ENCODE measurements at places on chromosomes 7 and 10.

DNA sequence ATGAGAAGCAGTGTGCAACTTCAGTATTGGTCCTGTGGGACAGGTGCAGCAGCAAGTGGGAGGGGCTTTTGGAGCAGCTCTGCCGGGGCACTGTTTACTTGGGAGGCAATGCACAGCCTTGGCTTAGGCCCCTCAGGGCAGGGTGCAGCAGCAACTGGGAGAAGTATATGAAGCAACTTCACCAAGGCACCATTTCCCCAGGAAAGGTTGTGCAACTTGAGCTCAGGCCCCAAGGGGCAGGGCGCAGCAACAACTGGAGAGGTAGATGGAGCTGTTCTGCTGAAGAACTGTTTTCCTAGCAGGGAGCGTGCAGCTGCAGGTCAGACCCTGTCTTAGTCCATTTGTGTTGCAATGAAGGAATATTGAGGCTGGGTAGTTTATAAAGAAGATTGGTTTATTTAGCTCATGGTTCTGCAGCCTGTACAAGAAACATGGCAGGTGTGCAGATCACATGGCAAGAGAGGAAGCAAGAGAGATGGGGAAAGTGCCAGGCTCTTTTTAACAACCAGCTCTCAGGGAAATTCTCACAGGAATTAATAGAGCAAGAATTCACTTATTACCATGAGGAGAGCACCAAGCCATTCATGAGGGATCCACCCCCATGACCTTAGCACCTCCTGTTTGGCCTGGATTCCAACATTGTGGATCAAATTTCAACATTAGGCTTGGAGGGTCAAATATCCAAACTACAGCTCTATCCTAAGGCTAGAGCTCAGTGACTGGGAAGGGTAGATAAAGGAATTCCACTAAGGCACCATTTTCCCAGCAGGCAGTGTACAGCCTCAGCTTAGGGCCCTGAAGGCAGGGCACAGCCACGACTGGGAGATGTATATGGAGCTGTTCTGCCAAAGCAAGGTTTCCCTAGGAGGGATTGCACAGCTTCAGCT lies 10.9 kb downstream of the GPR141 start:
- no peak for DNase-seq

- DNase-seq, result peak; percentile 15
Measured at GRCh38 chr7:29207162-29207801, 12.7 kb downstream of the CHN2 start.

DNA sequence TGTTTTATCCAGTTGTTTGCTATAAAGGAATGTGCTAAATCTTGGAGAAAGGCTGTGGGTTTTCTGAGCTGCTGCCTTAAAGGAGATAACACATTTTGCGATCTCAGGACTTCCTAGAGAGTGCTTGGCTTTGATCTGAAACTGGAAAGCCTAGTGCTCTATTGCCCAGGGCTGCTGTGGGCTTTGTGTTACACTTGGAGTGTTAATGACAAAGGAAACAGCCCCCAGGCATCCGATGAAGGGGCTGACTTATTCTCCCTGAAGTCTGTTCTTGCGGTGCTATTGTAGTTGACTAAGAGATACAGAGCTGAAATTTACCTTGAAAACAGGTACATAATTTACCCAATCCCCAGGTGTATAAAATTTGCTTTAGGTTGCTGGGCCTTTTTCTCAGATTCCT lies 74.5 kb downstream of the SND1 start:
- DNase-seq, result no peak

DNA sequence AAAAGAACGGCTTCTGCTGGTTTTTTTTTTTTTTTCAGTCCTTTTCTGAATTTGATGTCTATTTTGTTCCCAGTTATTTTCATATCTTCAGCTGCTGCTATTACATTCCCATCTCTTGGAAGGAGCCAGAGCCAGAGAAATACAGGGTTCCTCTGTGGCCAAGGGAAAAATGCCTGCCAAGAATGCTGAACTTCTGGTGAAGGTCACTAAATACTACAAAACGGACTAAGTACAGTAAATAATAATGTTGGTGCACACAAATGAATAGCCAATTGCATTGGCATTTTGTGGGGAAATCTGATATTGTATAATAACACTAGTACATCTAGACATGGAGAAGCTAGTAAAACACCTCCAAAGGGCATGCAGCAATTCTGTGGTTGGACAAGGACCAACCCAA lies 56.3 kb upstream of the ZEB1 start:
- DNase-seq, result peak; percentile 86

DNA sequence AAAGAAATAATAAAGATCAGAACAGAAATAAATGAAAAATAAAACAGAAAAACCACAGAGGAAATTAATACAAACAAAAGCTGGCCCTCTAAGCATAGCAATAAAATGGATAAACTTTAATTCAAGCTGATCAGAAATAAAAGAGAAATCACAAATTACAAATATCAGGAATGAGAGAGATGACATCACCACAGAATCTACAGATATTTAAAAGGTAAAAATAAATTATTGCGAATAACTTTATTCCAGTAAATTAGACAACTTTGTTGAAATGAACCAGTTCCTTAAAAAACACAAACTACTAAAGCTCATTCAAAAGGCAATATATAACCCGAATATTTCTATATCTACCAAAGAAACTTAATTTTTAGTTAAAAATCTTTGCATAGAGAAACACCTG lies 131.7 kb downstream of the PPP1R3A start:
- no peak for DNase-seq

GRCh38 chr10:30433306-30433729 lies 666 bp upstream of the MAP3K8 start:
- DNase-seq, result peak; percentile 68

GRCh38 chr10:112966194-112966855 lies 16.3 kb downstream of the TCF7L2 start:
- no peak for DNase-seq

DNA sequence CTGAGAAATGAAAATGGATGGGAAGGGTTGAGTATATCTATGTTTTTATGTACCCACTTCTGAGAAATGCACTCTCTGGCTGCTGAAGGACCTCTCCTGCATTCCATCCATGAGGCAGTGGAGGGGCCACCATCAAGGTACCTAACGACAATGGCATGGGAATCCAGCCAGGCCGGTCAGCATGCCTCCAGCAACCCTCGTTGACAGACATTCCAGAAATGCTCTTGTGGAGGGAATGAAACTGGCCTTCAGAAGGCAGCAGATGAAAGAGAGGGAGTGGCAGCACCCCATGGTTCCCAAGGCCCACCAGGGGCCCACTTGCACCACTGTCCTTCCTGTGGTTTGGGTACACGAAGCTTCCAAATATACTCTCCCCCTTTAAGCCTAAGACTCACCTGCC lies 269.0 kb downstream of the ARHGAP12 start:
- DNase-seq, result no peak

- DNase-seq, result no peak
Measured at GRCh38 chr7:32250003-32250402, 179.8 kb upstream of the PDE1C start.

- no peak for DNase-seq
Measured at GRCh38 chr10:132493246-132493755, 44.3 kb upstream of the INPP5A start.

DNA sequence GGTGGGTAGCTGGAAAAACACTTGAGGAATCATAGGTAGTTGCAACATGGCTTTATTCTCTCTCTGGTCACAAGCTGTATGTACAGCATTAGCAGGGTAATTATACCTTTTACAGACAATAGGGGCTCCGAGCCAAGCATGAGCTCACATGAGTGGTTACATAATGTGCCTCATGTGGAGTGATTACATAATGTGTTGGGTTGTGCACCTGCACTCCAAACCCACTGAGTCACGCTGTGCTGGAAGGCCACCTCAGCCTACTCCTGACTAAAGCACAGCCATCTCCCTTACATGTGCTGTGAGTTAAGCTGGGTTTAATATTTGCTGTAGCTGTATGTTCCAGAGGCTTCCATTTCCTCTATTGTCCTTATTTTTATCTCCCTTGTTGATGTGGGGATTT lies 348.7 kb upstream of the SEMA3C start:
- DNase-seq, result peak; percentile 97

DNA sequence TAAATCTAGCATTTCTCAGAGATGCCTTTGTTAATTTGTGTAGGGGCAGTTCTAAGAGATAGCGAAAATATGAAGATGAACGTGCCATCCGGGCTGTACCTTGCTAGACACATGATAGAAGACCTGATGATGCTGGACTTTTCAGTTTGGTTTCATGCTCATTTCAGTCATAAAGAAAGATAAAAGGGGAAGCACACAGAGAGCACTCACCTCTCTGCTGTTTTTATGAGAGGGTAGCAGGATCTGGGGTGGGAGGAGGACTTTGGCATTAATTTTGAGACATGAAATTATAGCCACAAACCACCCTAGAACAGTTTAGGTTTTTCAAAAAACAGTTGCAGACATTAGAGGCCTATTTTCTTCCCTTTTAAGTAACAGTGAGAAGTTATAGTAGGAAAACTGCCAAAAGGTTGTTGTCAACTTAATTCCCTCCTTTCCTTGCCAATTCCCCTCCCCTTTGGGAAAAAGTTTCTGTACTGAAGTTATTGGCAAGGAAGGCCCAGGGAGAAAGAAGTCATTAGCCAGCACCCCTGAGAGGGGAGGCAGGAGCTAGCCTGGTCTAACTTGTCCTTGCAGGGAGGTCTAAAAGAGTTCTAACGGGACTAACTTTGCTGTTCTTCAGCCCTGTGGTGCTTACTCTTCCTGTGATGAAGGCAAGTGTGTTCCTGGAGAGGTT lies 2.6 kb downstream of the ST7 start:
- DNase-seq, result peak; percentile 58

DNA sequence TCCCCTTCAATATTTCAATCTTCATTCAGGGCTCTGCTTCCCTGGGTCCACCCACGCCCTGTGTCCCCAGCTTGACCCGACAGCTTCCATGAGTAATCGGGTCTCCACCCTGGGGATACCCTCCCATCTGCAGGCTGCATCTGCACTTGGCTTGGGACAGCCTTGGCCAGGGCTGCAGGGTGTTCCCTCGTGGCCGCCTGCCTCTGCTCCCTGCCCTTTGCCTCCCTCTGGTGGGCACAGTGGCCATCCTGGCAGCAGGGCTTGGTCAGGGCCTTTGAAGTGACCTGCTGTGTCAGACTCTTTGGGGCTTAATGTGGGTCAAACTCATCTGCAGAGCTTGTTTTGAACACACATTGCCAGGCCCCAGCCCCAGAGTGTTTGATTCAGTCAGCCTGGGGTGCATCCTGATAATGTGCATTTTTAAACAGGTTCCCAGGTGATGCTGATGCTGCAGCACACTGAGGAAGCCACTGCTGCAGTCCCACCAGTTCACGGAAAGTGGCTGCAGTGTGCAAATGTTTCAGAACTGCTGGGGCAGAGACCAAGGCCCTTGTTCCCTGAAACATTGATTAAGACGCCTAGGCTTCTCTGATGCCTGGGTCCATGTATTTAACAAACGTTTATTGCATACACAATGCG lies 80.7 kb upstream of the SEC61G start:
- peak; percentile 89 for DNase-seq

GRCh38 chr10:24277771-24278170 lies 68.8 kb downstream of the KIAA1217 start:
- peak; percentile 33 for DNase-seq

DNA sequence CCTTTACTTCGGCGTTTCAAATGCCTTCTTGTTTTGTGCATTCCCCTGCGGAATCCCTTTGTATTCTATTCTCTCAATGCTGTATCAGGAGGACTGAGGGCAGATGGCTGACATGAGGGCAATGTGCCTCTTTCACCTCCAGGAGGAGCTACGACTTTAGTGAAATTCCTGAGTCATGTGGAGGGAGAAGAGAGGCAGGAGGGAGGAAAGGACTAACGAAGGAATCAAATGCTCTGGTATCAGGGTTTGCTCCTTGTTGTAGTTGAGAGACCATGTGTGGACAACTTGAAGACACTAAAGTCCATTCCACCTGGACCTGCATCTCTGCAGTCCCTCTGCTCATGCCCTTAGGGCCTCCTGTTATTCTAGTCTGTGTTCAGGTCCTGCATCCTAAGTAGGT lies 40.2 kb upstream of the PRSS58 start:
- peak; percentile 8 for DNase-seq

- DNase-seq, result peak; percentile 28
Measured at GRCh38 chr7:122546496-122546895, 152.4 kb downstream of the RNF133 start.

DNA sequence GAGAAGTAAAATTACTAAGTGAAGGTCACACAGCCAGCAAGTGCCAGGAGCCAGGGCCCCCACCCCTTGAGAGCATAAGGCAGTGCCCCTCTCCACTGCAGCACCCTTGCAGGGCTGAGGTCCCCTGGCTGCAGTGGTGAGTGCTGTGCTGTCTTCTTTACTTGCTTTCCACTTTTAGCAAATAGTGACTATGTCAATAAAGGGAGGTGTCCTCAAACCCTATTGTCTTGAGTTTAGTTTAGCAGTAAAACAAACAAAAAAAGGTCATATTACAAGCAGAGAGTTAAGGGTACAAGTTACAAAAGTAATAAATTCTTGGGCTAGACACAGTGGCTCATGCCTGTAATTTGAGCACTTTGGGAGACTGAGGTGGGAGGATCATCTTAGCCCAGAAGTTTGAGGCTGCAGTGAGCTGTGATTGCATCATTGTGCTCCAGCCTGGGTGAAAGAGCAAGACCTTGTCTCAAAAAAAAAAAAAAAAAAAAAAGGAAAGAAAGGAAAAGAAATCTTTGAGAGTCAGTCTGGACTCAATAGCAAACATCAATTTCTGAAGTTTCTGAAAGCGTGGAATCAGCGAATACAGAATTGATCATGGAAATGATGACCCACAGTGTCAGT lies 39.0 kb upstream of the KIF5B start:
- peak; percentile 20 for DNase-seq

- peak; percentile 95 for DNase-seq
Measured at GRCh38 chr7:26667514-26668133, 196.8 kb downstream of the SKAP2 start.

DNA sequence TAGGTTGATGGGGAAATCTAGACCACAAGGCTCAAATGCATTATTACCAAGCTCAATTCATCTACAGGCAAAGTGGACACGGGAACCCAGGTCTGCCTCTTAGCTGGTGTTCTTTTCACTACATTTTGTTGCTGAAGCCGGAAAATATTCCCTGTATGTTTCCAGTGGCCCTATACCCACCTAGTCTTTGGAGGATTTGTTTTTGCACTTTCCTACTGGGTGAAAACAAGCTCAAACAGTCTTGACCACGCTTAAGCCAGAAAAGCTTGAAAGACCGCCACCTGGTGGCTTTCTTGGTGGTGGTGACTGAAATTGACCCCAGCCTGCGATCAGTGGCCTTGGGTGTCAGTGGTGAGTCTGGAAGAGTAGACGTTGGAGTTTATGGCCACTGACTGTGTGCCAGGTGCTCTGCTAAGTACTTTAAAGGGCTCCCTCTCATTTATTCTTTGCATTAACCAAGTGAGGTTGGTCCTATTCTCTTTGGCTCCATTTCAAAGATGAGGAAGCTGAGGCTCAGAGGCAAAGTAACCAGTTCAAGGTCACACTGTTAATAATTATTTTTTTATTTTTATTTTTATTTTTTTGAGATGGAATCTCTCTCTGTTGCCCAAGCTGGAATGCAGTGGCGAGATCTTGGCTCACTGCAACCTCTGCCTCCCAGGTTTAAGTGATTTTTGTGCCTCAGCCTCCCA lies 11.1 kb upstream of the CRTAC1 start:
- DNase-seq, result peak; percentile 63

DNA sequence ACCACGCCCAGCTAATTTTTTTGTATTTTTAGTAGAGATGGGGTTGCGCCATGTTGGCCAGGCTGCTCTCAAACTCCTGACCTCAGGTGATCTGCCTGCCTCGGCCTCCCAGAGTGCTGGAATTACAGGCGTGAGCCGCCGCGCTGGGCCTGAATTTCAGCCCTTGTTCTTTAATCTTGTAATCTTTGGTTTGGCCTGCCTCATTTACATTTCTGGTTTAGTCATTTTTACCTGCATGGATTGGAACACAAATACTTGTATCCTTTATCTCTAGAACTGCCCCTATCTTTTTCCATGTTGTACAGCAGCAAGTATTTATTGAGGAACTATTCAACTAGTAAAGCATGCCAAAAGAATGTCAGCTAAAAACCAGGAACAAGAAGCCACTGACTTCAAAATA lies 195.6 kb upstream of the FRMD4A start:
- DNase-seq, result no peak
